Fibroblast of skin of scalp (primary cell): ENCODE measurements at places on chromosomes 3 and 15.
A peak's percentile ranks its signal among the peaks of the same experiment; 100 is the strongest.

DNA sequence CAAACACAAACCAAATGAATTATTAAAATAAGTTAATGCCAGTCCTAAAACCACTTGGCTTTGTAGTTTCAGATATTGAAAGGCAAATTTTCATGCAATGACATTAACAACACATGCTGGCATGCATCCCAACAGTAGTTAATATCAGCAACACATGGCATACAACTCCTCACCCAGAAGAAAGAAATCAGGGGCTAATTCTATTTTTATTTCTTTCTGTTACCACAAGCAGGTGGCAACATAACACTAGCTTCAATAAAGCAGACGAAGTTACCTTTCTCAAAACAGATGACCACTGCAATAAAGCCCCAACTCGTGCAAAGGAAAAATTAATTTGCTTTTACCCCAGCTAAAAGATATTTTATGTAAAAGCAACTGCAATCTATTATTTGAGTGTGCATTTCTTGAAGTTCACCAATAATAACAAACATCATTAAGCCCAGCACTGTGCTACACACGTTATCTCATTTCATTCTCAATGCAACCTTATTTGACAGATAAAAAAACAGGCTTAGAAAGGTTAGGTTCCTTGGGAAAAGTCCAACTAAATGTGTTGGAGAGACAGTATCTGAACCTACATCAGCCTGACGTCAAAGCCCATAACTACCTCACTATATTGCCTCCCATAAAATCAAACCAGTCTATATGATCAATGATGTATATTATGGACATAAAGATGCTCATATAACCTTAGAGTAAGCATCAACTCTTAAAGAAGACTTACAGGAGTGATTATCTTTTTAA, 2.8 kb downstream of the TOP2B start:
- peak; percentile 2 for DNase-seq

- DNase-seq, result no peak
Observed at GRCh38 chr15:80668546-80669236, 26.4 kb upstream of the ABHD17C start.

GRCh38 chr3:17330660-17331059, 411.8 kb downstream of the TBC1D5 start:
- no peak for DNase-seq

DNA sequence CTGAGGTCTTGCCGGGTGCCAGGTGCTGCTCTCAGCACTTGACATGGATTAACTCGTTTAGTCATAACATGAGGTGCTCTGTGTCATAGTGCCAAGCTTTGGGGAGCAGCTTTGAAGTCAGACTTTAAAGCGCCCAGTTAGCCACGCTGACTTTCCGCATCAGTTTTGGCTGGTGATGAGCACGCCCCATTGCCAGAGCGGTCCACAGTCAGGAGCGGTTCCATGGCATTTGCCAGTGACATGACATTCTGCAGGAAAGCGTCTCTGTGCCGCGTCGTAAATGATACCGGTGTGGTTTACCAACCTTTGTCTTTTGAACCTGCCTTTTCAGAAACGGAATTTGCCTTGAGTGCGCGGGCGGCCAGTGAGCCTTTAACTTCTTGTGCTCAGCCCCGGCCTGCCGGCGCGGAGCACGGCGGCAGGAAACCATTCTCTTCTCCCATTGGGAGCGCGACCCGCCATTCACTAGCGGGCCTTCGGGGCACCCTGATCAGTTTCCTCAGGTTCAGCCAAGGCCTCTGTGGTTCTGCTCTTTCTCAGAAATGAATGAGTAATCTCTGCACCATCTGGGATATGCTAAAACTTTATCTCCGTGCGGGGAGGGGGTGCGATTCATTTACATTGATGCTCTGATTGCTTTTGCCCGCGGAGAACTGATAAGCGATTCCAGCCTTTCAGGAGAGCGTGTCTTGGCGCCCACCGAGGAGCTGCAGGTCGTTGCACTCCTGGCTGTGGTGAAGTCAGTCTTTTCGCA, 1.7 kb upstream of the SLC2A2 start:
- DNase-seq, result peak; percentile 94

DNA sequence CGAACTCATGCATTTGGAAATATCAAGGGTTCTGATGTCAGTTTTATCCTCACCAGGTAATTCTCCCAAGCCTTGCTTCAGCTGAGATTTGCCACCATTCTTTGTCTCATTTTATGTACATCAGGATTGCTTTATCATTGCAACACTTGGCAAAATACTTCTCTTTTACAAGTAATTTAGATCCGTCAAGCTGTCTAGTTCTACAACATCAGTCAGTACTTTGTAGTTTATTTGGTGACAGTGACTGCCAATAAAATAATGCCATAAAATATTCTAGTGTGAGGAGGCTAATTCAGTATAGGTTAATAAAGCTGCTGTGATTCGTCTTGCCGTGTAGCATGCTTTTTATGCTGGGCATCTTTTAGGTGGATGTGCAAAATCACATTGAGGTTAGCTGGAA, 565.3 kb upstream of the SGO1 start:
- DNase-seq, result no peak

DNA sequence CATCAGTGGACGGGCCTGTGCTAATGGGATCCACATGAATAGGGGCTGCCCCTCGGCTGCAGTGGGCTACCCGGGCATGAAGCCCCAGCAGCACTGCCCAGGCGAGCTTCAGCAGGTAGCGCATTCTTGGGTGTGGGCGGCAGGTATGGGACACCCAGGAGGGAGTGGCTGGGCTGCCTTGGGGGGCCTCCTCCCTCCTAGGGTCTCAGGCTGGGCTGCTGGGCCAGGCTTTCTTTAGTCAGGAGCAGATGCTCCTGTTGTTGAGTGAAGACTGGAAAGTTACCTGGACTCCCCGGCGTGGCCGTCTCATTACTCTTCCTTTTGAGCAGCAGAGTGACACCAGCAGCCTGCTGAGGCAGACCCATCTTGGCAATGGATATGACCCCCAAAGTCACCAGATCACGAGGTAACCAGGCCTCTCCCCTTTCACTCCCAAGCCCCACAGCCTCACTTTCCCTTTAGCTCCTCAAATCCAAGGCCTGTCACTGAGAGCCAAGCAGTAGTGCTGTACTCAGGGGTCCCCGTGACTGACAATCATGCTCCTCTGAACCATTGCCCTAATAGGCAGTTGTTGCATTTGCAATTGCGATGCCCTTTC, 73.2 kb downstream of the BOC start:
- DNase-seq, result no peak

GRCh38 chr3:134625885-134626741, 24.7 kb downstream of the KY start:
- no peak for DNase-seq

GRCh38 chr3:109171479-109171878, 35.0 kb downstream of the C3orf85 start:
- no peak for DNase-seq

GRCh38 chr15:83604549-83604948, 49.4 kb upstream of the ADAMTSL3 start:
- no peak for DNase-seq

GRCh38 chr15:41499109-41499851, 5.6 kb downstream of the ITPKA start:
- peak; percentile 31 for DNase-seq

- DNase-seq, result peak; percentile 10
Observed at GRCh38 chr3:53139906-53140846, 9.9 kb upstream of the RFT1 start.

DNA sequence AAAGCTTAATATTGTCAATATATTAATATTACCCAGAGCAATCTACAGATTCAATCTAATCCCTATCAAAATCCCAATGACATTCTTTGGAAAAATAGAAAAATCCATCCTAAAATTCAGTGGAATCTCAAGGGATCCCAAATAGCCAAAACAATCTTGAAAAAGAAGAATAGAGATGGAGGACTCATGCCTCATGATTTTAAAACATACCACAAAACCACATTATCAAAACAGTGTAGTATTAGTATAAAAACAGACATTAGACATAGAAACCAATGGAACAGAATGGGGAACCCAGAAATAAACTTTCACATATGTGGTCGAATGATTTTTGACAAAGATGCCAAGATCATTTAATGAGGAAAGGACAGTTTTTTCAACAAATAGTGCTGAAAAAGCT, 14.6 kb downstream of the NEK4 start:
- DNase-seq, result peak; percentile 62
